ENCODE measurements at places on chromosomes 7 and 10.

DNA sequence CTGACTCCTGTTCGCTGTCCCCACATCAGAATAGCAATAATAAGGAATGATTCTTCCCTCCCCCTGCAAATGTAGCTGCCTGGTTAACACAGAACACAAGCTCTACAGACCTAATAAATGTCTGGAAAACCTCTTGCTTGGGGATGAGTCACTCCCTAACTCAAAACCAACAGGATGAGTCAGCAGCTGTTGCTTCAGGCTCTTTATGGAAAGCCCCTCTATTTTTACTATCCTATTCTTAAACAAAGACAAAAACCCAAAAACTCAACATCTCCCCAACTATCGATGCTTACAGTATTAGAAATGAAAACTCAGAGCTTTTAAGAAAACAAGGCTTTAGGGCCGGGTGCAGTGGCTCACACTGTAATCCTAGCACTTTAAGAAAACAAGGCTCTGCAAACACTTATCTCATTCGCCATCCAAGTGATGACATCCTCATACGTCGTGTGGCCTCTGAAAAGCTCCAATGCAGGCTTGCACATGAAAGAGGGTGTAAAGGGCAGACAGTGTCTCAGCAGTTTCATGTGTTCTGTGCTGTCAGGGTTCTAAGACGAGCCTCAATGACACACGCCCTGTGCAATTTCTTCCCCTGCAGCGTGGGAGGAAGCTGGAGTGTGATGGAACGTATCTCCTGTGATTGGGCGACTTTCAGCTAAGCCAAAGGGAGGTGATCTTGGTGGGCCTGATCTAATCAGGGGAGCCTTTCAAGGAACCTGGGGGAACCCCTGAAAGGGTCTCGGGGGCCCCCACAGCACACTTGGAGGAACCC, 70.1 kb downstream of the AMZ1 start:
- DNase-seq = no peak

DNA sequence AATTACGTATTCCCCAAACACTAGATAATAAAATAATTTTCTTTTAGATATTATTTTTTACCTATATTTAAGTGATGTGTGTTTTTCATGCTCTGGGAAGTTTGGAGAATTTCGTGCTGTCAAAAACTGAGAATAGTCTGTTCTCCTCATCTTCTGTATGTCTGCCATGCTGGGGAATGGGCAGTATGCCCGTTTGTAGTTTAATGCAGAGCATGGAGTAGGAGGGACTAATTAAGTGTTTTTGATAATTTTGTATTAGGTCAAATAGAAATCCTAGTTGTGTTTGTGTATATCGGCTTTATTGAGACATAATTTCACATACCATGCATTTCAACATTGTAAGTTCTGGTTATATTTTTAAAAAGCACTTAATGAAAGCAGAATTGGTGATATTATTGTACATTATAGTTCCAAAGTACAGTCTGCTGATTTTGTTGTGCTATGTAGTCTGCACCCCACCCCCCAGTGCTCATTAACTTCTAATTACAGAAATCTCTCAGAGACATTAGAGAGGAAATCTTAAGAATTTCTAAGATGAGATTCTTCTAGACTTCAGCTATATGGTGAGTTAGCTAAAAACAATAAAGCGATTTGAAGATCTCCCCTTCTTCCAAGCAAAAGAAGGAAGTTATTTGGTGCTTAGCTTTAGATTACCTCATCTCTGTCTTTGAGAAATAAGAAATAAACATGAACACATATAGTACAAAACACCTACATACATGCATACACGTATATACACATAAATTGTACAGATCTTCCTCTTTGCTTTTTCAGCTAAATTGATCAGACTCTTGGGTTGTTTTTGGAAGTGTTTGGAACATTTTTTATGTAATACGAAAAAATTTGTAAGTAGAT, 22.2 kb downstream of the ZRANB1 start:
- DNase-seq = no peak

- DNase-seq = no peak
Measured at GRCh38 chr7:135706038-135706742, 21.8 kb downstream of the SLC13A4 start.

DNA sequence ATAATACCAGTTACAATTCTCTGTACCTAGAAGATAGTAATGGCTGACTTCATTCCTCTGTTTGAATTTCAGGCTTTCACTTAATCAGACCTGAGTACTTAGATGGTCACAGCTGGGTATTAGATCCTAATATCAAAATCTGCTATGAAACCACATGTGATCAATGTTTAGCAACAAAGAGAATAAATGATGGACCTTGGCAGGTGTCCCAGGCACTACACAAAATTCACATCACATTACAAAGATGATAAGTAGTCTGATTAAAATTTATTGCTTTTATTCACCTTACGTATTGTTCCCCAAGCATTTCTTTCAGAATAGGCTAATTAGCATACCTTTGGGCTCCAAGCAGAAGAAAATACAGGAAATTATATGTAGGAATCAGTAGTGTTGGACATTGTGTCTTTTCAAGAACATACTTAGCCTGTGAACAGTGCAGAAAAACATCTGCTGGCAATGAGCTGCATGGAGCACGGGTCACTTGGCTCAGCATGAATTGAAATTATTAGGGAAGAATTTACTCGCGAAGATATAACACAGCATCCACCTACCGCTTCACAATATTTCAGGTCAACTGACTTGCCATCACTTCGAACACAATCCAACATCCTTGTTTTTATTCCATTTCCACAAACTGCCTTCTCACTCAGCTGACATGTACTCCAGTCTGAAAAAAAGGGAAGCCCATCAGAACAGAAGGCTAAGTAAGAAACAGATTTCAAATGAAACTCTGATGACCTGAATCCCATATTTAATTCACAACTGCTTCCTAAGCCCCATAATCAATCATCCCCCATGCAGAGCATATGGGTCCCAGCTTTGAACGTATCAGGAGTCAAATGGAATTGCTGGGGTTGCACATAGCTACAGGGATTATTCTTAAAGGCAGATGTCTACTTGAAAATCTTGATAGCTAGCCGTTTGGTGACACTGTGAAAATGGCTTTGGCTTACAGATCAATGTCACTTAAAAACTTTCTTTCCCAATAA, 421.0 kb downstream of the THSD7A start:
- no peak for DNase-seq

DNA sequence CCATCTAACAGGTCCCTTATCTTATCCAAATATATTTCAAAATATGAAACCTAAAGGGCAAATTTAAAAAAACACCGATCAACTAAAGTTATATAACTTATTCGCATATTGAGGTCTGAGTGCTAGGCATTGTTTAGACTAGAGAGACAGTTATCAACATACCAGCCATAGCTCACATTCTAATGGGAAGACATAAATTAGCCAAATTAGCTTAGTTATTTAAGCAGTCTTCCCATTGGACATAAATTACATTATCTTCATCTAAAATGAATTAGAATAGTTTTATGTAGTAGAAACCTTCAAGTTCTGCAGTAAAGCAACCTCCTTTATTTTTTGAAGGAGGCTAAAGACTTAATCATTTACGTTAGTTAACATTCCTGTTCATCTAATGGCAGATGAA, 17.4 kb downstream of the KIF5B start:
- DNase-seq = no peak

- no peak for DNase-seq
Measured at GRCh38 chr10:72855790-72856189, 37.7 kb upstream of the OIT3 start.

GRCh38 chr10:46550076-46550790, 6.2 kb downstream of the GPRIN2 start:
- no peak for DNase-seq

DNA sequence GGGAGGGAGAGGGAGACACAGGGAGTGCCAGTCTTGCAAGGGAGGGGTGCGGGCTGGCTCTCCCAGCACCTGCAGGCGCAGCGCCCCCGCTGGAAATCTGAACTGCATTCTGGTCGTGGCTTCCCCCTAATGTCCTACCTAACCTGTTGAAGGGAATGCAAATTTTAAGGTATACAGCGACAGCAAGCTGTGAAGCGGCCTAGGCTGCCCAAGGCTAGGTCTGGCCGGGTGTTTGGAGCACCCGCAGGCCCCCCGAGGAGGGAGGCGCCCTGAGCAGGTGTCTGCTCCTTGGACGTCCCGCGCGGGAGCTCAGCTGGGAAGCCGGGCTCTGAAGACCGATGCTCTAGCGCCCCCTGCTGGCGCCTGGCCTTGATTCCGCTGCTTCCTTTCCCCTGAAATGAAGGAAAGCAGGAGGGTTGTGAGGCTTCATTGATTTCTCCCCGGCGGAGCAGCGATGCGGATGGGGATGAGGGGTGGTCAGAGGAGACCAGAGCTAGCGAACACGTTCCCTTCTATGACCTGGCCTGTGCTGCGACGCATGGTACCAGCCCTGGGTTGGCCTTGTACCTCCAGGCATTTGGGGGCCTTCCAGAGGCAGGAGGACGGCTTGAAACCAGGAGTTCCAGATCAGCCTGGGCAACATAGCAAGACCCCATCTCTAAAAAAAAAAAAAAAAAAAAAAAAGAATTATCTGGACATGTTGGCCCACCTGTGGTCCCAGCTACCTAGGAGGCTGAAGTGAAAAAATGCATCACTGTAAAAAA, 601.3 kb downstream of the GALNT17 start:
- peak; percentile 17 for DNase-seq

GRCh38 chr10:18683427-18683826, 24.2 kb downstream of the ARL5B start:
- no peak for DNase-seq

DNA sequence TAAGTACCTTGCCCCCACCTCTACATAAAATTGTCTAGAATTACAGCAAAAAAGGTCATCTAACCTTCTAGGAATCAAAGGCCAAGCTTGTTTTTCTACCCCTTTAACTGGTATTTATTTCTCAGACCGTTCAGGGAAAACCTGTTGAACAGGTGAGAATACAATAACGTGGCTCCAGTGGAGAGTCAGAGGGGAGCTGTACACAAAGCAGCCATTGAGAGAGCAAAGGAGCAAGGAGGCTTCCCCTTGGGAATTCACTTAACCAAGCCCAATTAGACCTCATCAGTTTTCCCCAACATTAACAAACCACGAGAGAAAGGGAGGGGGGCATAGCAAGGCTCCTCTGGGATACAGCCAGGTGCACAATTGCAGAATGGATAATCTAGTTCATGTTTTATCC, 101.9 kb downstream of the ELMO1 start:
- DNase-seq = no peak

GRCh38 chr10:105328503-105329133, 687.5 kb downstream of the SORCS3 start:
- DNase-seq = no peak

- DNase-seq = no peak
Measured at GRCh38 chr7:80858141-80858903, 60.5 kb downstream of the SEMA3C start.

DNA sequence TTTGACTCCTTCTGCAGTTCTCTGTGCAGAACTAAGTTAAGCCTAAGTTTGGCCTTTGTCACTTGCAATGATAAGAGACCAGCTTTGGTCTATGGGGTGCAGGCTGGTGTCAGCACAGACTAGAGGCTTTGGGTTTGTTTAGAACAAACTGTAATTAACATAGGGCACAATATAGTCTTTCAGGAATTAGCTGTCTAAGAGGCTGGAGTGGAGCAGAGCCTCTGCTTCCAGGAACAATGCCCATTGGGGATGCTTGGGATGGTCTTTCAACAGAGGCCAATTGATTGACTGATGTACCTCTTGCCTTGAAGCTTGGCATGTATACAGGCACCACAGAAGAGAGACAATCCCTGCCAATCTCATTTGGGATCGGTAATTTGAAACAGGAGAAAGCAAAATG, 4.7 kb downstream of the SUFU start:
- no peak for DNase-seq

- no peak for DNase-seq
Measured at GRCh38 chr7:117044664-117045063, 91.4 kb downstream of the ST7 start.

DNA sequence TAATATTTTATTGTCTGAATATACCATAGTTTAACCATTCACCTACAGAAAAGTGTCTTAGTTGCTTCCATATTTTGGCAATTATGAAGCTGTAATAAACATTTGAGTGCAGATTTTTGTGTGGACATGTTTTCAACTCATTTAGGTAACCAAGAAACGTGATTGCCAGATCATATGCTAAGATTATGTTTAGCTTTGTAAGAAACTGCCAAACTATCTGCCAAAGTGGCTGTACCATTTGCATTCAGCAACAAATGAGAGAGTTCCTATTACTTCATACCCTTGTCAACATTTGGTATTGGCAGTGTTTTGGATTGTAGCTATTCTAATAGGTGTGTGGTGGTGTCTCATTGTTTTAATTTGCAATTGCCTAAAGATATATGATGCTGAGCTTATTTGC, 233.5 kb downstream of the TMEM26 start:
- no peak for DNase-seq

GRCh38 chr7:154644366-154644765, 358.6 kb downstream of the PAXIP1 start:
- no peak for DNase-seq

GRCh38 chr7:13955494-13955893, 34.0 kb downstream of the ETV1 start:
- no peak for DNase-seq

DNA sequence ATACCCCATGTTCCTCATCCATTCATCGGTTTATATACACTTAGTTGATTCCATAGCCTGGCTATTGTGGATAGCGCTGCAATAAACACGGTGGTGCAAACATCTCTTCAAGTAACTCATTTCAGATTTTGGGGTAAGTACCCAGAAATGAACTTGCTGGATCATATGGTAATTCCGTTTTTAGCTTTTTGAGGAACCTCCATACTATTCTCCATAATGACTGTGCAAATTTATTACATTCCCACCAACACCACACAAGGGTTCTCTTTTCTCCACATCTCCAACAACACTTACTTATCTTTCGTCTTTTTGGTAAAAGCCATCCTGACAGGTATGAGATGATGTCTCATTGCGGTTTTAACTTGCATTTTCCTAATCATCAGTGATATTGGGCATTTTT, 3.7 kb downstream of the NPFFR1 start:
- DNase-seq = no peak

DNA sequence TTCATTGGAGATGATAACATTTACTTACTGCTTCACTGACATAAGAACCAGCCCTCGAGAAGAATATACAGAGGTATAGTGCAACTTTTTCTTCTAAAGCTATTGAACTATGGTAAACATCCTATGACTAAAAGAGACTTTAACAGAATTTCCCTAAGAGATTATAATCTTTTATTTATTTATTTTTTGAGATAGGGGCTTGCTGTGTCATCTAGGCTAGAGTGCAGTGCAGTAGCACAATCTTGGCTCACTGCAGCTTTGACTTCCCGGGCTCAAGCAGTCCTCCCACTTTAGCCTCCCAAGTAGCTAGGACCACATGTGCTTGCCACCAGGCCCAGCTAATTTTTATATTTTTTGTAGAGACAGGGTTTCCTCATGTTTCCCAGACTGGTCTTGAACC, 258.5 kb upstream of the FERD3L start:
- DNase-seq = no peak

- no peak for DNase-seq
Measured at GRCh38 chr7:149621776-149622175, 124.2 kb upstream of the ZNF746 start.

GRCh38 chr10:98134431-98135221, at the start of gene R3HCC1L:
TSS of gene R3HCC1L (plus strand) at chr10:98134657. CDS start at chr10:98208115, 73,458 bp downstream.
- DNase-seq = peak; percentile 91

Data from activated T-helper 1 cell treated with anti-CD3 and anti-CD28 coated beads, Interleukin-2, amount 50 U/mL, for 16 hours (primary cell).